ENCODE measurements at places on chromosomes 13 and 19. TPM values are rescaled to one million over a fixed set of nuclear protein-coding genes. Genes with fewer than 3 reads are reported as not detected.
A peak's percentile ranks its signal among the peaks of the same experiment; 100 is the strongest.

DNA sequence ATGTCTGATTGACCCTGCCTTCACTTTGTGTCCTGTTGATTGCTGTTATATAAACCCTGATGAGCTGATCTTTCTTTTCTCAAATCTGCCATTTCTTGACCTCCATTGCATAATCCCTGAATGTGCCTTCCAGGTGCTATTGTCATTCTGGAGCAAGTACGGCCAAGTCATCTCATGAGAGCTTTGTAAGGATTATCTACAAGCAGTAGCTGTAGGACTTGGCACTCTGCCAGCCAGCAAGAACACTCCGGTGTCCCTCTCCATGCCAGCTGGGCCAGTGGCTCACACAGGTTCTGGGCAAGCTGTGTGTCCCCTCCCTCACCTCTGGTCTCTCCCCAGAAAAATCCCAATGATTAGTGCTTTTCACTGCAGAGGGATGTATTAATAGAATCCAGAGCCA, 348.1 kb downstream of the FOXO1 start:
- DNase-seq = no peak

GRCh38 chr19:42245231-42245630, 2.8 kb upstream of the GSK3A start:
- no peak for DNase-seq

The OR4F17 gene
- polyA plus RNA-seq = not detected

The MYBPC2 gene
- polyA plus RNA-seq = 0.37 TPM

The ADAT3 gene
- polyA plus RNA-seq = 5.1 TPM

DNA sequence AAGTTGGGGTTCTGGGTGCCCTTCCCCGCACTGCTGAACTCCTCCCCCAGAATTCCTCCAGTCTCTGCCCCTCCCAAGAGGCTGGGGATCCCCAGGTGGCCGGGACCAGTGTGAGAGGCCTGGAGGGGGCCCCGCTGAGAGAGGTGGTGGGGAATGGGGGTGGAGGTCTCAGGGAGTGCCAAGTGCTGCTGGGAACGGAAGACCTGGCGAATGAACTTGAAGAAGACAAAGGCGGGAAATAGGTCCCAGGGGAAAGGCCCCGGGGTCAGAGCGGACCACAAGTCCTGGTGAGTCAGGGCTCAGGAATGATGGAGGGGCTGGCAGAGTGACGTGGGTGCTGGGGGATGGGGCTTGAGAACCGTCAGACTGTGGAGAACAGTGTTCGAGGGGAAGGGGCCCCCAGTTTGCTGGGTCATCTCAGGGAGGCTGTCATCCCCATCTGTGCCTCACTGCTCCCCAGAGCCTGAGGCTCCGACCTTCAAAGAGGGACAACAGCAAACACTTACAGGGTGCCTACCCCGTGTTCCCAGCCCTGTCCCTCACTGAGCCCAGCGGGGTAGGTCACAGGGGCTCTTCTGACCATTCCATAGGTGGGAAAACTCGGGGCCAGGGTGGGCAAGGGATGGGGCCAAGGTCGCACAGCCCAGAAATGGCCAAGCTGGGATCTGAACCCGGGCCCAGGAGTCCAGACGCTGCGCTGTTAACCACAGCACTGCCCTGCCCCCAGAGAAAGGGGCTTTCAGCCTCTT, 16.0 kb upstream of the SEMA6B start:
- peak; percentile 19 for DNase-seq

The ATP4A gene
- not detected for polyA plus RNA-seq

GRCh38 chr13:106110241-106110855, 425.1 kb downstream of the EFNB2 start:
- no peak for DNase-seq

- no peak for DNase-seq
These were observed 17.7 kb downstream of the CKM start for GRCh38 chr19:45305007-45305406.

- DNase-seq = no peak
These were observed 202.3 kb upstream of the KLF12 start for GRCh38 chr13:74336546-74336945.

DNA sequence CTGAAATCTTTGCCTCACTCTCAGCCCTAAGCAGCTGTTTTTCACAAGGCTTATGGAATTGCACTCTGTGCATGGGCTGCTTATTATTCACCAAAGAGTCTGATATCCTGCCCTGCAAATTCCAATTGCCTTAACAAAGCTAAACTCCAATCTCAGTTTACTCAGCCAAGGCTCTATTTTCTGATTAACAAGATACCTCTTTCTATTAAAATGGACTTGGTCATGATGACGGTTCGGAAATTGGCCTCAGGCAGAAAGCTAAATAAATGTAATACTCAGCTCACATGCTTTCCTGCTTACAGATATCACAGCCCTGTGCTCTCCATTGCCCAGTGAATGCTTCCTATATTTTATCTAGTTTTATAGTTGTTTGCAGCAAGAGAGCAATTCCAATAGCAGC, 1270.8 kb downstream of the PCDH9 start:
- no peak for DNase-seq

DNA sequence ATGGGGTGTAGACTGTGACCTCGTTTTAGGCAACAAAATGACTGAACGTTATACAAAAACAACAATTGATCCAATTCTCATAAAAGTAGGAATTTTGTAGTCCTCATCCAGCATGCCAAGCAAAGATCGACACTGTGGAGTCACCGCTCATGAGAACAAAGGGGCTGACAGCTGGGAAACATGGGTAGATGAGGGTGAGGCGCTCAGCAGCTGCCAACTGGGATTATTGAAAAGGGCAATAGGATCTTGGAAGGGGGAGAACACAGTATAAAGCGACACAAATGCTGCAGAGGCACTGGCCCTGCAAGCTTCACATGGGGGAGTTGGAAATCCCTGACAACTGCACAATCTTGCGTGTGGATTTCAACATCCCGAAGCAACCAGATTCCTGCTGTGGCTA, 5.4 kb upstream of the ZNF765 start:
- DNase-seq = no peak

The MED16 gene
- polyA plus RNA-seq = 41.7 TPM

- DNase-seq = no peak
These were observed 115.9 kb upstream of the C1QTNF9B start for GRCh38 chr13:24013189-24013588.

- no peak for DNase-seq
These were observed at the start of gene ICAM3 for GRCh38 chr19:10339380-10339960. ICAM3 (minus strand) TSS chr19:10339624; CDS start chr19:10339614, 10 bp downstream.

DNA sequence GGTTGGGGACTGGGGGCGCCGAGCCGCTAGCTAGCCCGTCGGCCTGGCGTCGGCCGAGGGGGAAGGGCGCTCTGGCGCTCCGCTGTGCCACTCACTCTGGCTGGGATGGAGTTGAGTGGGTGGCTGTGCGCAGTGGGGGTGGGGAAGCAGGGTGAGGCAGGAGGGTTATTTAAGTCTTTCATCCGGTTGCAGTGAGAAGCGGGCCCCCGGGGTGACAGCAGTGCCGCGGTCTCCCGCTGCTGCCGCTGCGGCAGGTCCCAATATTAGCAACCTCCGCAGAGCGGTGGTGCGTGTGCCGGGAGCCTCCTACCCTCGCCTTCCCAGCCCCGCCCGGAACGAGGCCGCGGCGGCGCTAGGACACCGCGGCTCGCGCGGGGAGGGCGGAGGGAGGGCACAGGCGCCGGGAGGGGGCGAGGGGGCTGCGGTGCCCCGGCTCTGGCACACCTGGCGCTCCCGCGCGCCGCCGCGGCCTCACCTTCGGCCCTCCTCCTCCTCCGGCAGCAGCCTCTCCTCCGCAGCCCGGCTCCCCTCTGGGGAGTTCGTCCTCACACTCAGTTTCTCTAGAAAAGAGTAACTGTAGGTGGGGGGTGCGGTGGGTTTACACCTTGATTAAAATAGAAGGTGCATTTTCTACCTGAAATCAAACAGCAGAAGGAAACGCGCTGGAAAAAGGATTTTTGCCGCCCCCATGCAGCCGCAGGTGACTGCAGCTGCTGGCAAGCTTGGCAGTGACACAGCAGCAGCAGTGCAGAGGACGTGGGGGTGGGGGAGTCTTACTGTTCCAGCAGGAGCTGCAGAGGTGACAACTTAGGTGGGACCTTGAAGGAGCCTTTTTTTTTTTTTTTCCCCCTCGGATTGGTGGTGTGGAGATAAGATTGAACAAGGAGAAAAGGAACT, 4.5 kb downstream of the FGF9 start:
- DNase-seq = peak; percentile 52

DNA sequence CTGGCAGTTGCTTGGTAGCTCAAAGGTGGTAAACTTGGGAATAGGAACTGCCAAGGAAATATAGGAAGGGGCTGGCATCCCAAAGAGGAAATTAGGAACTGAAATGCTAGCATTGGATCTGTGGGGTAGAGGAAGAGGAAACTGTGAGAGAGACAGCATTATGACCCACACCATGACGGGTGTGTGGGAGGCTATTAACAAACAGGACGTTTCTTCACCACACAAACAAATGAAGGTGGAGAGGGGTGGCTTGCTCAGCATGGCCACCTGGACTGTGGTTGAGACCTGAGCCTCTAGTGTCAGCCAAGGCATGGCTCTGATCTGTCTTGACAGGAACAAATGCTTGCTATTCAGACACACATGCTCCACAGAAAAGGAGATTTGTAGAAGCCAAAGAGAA, 178.2 kb downstream of the B3GLCT start:
- DNase-seq = no peak

DNA sequence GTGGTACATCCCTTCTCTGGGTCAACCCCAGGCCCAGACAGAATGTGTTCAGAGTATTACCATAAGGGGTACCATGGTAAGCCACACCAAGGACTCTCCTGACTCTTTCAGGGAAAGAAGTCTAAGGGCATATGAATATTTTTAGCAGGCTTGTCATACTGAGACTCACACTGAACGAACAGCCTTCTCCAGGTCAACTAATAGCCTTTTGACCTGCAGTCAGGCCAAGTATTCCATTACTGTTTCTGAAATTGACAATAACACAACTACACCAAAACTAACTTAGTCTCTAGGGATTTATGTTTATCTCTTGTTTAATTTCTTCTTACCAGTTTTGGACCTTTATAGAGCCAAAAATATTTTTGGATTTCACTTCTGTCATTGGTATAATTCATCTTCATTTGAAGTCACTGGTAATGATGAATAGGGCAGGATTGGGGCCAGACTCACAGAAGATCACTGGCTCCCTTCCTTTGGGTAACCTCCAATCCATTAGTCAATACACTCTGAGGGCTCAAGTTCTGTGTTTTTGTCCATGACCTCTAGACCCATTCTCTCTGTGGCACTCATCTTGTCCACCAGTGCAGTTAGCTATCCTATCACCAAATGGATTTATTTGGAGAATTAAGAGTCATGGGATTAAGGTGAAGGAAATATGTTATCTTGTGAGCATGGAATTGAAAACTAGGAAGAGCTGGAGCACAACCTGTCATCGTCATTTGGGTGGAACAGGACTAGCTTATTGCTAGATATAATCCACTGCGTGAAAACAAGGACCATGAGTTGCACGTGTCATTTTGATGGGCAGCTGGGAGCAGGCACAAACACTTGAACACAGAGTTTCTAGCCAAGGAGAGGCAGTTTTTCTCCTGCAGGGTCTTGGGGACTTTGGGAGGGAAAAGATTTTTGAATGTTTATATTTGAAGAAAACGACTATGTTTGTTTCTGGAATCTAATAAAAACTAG, 313.3 kb downstream of the DCLK1 start:
- DNase-seq = no peak

The CD79A gene
- polyA plus RNA-seq = 0.75 TPM

DNA sequence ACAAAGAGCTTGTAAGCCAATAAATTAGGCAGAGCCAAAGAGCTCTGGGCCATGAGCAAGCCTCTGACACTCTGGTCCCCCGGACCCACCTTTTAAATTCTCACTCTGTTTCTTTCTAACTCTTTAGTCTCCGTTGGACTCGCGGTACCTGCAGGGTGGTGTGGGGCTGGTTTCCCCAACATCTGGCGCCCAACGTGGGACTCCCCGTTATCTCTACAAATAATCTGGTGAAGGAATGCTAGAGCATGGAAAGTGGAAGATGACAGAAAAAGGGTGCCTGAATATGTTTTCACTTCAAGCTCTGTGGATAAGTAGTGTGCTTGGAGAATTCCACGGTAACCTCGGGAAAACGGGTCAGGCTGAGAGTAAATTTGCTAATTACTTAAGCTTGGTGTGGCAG, 36.5 kb upstream of the CYP2B6 start:
- DNase-seq = peak; percentile 15

- no peak for DNase-seq
These were observed 1.2 kb downstream of the AKT1S1 start for GRCh38 chr19:49875857-49876421.

- DNase-seq = no peak
These were observed 42.9 kb downstream of the C13orf46 start for GRCh38 chr13:113930671-113931637.

GRCh38 chr19:3257071-3257470, 32.6 kb downstream of the CELF5 start:
- no peak for DNase-seq

The NOTCH3 gene
- 9.5 TPM for polyA plus RNA-seq

The FLT3LG gene
- polyA plus RNA-seq = 6.6 TPM

The ZNF530 gene
- 4.1 TPM for polyA plus RNA-seq

DNA sequence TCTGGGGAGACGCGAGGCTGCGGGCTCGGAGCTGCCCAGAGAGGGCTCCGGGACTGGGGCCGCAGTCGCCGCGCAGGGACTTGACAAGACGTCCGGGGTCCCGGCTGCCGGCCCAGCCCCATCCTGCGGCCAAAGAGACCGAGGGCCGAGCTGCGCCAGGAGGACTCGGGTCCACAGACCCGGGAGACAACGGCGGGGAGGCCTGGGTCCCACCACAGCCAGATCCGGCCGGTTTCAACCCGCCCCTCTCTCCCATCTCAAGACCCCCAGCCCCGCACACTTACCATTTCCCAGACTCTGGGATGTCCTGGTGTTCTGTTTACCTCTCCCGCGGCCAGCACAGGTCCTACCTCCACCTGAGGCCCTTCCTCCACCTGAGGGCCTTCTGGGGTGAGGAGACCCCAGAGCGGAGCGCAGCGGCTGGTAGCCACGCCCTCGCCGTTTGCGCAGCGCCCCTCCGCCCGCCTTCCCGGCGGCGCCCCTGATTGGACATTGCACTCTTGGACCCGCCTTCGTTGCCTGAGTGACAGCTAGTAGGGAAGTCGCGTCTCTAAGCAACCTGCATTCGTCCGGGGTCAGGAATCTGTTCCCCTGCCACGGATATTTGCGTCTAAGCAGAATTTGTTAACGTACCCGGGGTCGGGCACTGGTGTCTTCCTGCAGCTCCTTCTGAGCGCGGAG, at the start of gene ZNF709:
Gene ZNF709 (minus strand): TSS at position 446 of the 681 bp plus-strand sequence. CDS start 159 bp downstream, at position 287.
- peak; percentile 89 for DNase-seq

- no peak for DNase-seq
These were observed 4.9 kb upstream of the NWD1 start for GRCh38 chr19:16714702-16715287.

The ANKRD24 gene
- polyA plus RNA-seq = 2.8 TPM

GRCh38 chr19:53462861-53463260, 4.7 kb upstream of the ZNF813 start:
- DNase-seq = no peak

- DNase-seq = no peak
These were observed 40.7 kb upstream of the MCF2L start for GRCh38 chr13:112928020-112928971.

All from large intestine (tissue), 12 donors.